MV-4-11 (cell line): ENCODE measurements at places on chromosomes 7 and 10.

- no peak for DNase-seq
Measured at GRCh38 chr10:110409926-110410325, 87.8 kb upstream of the DUSP5 start.

- no peak for DNase-seq
Measured at GRCh38 chr7:136717910-136718557, 150.4 kb upstream of the CHRM2 start.

DNA sequence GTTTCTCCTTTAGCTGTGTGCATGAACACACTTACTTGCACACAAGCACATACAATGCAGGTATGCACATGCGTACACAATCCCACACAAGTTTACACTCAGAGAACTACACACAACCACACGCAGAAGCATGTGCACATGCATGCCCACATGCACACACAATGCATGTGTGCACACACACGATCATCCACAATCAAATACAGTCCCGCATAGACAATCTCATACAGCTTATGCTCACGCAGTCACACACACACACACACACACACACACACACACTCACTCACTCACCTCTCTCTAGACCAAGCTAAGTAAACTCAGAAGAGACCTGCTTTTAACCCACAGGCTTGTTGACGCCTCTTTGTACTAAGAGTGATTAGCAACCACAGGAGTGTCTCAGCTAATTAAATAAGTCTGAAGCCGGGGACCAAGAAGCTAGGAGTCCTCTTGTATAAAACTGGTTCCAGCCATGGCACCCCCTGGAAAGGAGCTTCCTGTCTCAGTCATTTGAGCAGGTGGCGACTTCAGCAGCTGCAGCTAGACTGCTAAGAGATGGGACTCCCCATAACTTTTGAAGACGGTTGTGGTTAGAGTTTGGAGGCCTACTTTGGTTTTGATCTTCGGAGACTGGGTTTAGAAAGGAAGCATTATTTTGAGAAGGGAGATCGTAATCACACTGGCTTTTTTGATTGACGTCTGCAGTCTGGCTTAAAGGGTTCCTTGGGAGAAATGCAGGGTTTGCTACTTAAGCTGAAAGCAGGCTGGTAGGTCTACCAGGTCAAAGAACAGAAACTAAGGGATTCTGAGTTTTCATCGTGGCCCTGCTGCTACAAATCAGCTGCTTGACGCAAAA, 82.3 kb upstream of the ADRB1 start:
- DNase-seq = peak; percentile 72

- DNase-seq = no peak
Measured at GRCh38 chr10:26557641-26558014, 119.5 kb downstream of the APBB1IP start.

DNA sequence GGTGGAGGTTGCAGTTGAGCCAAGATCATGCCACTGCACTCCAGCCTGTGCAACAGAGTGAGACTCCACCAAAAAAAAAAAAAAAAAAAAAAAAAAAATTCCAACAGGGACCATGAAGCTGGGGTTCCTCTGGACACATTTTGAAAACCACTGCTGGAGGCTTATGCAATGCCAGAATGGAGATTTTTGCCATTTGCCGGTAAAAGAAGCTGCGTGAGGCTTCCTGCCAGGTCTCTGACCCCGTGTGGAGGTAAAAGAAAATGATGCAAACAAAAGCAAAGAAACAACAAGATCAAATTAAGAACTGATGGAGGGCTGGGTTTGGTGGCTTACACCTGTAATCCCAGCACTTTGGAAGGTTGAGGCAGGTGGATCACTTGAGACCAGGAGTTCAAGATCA, 30.5 kb upstream of the PDZD8 start:
- DNase-seq = no peak

GRCh38 chr10:110684800-110685446, 40.8 kb downstream of the RBM20 start:
- no peak for DNase-seq

- DNase-seq = no peak
Measured at GRCh38 chr7:84904561-84904960, 282.3 kb downstream of the SEMA3D start.

DNA sequence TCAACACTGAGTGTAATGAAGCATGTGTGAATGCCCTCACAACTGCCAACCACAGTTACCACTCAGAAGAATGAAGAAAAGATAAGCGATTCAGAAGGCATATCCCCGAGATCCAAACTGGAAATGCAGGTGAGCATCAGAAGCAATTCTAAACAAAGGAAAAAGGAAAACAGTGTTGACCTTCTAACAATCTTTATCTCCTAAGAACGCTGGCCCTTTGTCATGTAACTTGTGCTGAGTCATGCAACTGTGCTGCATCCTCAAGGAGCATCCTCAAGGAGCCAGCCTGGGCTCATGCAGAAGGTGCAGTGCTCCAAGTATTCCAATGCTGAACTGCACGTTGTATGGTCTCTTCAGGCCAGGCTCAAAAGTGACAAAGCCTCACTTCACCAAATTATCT, 30.6 kb downstream of the SEC61G start:
- DNase-seq = no peak

DNA sequence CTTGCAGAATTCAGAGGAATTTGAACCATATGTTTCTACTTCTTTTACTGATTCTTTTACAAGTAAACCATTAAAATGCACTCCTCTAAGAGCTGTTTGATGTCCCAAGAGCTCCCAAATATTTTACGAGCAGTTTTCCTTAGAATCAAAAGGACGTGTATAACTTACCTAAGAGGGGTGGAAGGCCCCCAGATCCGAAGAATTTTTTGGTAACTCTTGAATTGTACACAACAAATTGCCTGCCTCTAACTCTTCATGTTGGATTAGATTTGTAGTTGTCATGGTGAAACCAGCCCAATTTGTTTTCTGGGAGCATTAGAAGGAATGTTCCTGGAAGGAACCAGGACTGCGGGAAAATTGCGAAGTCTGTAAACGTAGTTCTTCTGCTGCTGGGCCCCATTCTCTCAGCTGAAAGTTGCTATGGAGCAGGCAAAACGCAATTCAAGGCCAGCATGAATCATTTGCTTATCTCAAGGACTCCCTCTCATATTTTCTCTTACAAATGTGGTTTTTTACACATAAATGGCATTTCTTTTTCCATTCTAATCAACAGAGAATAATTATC, 124.8 kb upstream of the TMEM72 start:
- no peak for DNase-seq

- DNase-seq = peak; percentile 70
Measured at GRCh38 chr10:4130685-4131084, 345.7 kb upstream of the KLF6 start.

GRCh38 chr7:120344276-120344675, 71.3 kb downstream of the KCND2 start:
- peak; percentile 6 for DNase-seq

GRCh38 chr7:151275813-151276577, 27.5 kb upstream of the SMARCD3 start:
- no peak for DNase-seq

GRCh38 chr7:128350708-128351295, 7.1 kb upstream of the RBM28 start:
- DNase-seq = no peak

- no peak for DNase-seq
Measured at GRCh38 chr7:138690495-138690894, 10.7 kb downstream of the SVOPL start.

DNA sequence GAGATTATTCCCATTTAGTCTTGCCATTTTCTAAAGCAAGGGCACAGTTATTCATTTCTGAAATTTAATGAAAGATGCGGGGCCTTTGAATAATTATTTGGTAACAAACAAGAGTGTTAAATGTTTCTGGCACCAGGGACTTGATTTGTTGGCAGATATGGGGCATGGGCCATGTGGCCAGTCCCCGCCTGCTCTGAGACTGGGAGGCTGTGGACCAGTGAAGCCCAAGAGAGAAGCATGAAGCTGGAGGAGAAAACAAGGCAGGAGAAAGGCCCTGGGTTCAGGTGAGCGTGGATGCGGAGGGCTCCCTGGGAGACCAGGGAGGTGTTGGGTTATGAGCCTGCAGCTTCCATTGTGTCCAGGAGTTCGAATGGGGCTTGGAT, 378.5 kb downstream of the TCERG1L start:
- DNase-seq = no peak

DNA sequence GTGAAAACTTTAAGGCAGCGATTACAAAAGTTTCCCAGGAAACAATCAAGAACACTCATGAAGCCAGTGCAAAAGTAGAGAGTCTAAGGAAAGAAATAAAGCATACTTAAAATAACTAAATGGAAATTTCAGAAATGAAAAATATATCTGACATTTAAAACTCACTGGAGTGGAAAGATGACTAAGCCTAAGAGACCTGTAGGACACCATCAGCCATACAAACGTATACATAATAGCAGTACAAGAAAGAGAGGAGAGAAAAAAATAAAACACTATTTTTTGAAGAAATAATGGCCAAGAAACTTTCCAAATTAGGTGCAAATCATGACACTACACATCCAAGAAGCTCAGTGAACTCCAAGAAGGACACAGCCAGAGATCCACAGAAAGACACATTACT, 5.4 kb upstream of the AKR1D1 start:
- DNase-seq = no peak
